Tibial nerve (tissue), 4 donors: ENCODE measurements at places on chromosomes 5 and 9. TPM values are rescaled to one million over a fixed set of nuclear protein-coding genes. Genes with fewer than 3 reads are reported as not detected.

The TRIM36 gene
- total RNA-seq = 3.8 TPM

The TAF1L gene
- 0.21 TPM for total RNA-seq

The IFNA13 gene
- total RNA-seq = not detected

The LHX3 gene
- not detected for total RNA-seq

The KIF4B gene
- not detected for total RNA-seq

The KCNV2 gene
- not detected for total RNA-seq

The SPEF2 gene
- 25.3 TPM for total RNA-seq

The TOR1A gene
- 26.0 TPM for total RNA-seq
